ENCODE measurements at places on chromosomes 1 and 21.

- DNase-seq: no peak
These were observed 31.1 kb downstream of the FYB2 start for GRCh38 chr1:56788102-56788501.

DNA sequence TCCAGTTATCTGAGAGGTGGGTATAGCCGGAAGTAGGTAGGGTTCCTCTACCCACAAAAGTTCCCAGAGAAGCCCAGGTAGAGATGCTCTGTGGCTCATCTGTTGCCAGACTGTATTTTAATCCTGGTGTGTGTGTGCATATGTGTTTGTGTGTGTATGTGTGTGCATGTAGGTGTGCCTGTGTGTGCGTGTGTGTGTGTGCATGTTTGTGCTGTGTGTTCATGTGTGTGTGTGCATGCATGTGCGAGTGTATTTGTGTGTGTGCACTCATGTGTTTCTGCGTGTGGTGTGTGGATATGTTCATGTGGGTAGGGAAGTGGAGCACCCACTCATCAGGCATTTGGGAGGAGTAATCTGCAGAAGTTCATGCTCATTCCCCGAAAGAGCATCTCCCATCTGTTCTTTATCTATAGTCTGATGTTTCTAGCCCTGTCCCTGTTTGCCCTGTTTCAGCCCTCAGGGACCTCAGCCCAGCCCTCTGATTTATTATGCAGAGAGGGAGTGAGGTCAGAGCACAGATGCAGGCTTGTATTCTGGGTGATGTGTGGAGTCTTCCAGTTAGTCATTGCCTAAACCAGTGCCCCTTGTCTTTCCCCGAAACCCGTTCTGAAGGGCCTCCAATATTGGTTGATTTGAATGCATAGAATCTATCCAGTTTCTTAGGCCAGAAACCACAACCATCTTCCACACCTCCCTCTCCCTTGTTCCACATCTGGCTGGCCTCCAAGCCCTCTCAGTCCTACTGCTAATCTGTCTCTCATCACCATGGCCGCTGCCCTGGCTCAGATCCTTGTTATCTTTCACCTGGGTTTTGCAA is 69.1 kb downstream of the DISC1 start:
- DNase-seq: no peak

DNA sequence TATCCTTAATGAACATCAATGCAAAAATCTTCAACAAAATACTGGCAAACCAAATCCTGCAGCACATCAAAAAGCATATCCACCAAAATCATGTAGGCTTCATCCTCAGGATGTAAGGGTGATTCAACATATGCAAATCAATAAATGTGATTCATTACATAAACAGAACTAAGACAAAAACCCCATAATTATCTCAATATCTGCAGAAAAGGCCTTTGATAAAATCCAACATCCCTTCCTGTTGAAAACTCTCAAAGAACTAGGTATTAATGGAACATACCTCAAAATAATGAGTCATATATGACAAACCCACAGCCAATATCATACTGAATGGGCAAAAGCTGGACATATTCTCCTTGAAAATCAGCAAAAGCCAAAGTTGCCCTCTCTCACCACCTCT is 54.6 kb upstream of the DEPDC1 start:
- no peak for DNase-seq

DNA sequence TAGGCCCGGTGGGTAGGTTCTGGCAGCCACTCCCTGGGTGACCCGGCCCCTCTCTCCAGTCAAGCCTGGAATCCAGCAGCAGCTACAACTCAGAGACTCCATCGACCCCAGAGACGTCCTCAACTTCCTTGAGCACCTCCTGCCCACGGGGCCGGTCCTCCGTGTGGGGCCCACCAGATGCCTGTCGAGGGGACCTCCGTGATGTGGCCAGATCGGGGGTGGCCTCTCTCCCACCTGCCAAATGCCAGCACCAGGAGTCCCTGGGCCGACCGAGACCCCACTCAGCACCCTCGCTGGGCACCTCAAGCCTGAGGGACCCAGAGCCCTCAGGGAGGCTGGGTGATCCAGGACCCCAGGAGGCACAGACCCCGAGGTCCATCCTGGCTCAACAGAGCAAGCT is 2.7 kb downstream of the MIIP start:
- DNase-seq: no peak

- DNase-seq: no peak
These were observed 50.0 kb downstream of the SH3GLB1 start for GRCh38 chr1:86754265-86754974.

- DNase-seq: no peak
These were observed 13.6 kb upstream of the GPX7 start for GRCh38 chr1:52588535-52588934.

DNA sequence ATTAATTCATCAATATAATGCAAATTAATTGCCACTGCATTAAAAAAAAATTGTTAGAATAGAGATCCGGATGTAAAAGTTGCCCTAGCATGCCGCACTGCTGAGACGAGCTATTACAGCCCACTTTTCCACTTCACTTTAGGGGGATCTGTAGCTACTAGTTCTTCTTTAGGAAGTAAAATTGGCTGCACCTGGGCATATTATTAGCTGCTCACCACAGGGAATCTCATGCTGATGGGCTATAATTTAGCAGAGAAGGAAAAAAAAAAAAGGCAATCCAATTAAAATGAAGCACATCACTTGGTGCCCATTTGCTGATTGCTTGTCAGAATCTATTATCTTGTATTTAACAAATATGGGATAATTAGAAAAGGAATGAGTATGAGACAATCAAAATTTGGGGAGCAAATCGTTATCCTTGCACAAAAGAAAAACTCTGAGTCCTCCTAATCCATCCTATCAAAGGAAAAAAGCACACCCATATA is 233.4 kb downstream of the DSCAM start:
- DNase-seq: no peak

- no peak for DNase-seq
These were observed 4.4 kb downstream of the CDC42 start for GRCh38 chr1:22056936-22057335.

DNA sequence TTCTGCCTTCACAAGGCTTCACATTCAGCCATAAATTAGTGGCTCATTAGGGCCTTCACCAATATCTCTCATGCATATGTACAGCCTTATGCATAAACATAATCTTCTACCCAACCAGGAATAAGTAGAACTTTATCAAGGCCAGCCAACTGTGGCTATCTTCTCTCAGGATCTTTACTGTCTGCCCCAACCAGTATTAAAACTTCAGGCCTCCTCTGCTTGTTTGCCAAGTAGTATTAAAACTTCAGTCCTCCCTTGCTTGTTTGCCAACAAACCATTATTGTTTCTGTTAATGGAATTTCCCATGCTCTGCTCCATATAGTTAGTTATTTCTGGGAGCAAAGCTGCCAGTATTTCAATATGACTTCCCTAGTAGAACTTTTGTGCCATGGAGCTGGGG is 80.1 kb downstream of the SLC5A9 start:
- no peak for DNase-seq

DNA sequence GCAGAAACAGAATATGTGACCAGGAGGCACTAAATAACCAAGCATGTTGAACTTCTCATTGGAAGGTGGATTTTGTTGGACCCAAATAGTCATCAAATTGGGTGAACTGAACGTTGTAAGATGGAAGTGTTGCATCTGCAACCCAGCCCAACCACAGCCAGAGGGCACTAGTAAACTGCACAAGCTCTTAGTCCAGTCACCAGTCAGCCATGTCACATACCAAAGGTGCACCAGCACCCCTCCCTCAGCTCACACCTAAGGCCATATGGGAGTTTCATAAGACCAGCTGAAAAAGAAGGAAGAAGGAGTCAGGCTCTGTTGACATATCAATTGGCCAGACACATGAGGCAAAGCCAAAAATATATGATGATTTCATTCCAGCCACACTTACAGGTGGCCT is 481.7 kb upstream of the NR5A2 start:
- DNase-seq: no peak

GRCh38 chr1:51342591-51343206 is 12.3 kb upstream of the TTC39A start:
- no peak for DNase-seq

GRCh38 chr1:118981436-118981835 is 6.7 kb downstream of the TBX15 start:
- no peak for DNase-seq

DNA sequence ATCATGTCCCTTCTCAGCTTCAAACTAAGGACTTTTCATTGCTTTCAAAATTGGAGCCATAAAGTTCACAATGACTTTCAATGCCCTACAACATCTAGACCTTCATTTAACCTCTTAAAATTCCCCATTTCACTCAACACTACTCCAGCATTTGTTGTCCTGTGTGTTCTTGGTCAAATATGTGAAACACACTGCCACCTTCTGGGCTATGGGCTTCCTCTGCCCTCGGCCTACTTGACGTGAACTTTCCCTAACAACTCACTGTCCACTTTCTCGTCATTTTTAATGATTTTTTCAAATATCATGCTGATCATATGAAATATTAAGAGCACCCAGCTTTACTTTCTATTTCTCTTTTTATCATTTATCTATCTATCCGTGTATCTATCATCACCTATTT is 2018.4 kb downstream of the NCAM2 start:
- DNase-seq: no peak

DNA sequence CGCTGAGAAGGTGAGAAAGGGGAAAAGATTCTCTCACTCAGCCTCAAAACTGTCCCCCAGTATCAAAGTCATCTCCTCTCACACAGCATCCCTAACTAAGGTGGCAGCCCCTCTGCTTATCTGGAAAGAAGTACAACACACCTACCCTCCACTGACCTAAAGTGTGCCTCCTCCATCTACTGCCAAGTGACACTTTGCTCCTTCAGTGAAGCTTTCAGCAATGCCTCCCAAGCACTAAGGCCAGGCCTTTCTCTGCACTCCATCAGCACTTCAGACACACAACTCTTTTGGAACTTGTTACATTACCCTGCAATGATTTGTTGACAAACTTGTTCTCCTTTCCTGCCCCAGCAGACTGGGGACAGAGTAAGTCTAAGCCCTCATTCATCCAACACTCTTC is 1.4 kb downstream of the SH3BP5L start:
- no peak for DNase-seq

DNA sequence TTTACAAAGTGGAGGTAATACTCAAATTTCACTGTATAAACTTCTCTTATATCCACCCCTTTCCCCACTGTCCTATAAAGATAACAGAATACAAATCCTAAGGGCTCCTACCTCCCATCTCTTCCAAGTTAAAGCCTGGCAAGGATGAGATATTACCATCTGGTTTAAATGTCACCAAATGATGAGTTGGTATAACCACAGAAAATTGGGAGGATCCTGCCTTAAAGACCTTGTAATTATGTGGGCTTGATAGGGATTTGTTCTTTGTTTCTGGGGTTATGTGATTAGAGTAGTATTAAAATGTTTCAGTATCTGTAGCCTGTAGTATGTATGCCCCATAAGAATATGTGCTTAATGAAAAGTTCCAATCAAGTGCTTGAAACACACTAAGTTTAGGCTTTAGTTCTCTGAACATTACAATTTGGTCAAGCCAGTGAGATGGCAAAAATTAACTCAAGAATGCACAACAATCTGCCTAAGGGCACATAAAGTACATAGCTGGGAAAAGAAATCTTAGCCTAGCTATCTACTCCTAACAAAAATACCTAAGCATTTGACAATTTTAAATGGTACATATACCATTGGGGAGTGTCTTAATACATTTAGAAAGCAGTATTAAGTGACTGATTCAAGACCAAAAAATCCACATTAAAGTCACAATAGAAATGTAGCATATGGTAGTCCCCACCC is 14.0 kb downstream of the KDM5B start:
- no peak for DNase-seq

- peak; percentile 82 for DNase-seq
These were observed 12.6 kb downstream of the HSF2BP start for GRCh38 chr21:43646550-43647260.

DNA sequence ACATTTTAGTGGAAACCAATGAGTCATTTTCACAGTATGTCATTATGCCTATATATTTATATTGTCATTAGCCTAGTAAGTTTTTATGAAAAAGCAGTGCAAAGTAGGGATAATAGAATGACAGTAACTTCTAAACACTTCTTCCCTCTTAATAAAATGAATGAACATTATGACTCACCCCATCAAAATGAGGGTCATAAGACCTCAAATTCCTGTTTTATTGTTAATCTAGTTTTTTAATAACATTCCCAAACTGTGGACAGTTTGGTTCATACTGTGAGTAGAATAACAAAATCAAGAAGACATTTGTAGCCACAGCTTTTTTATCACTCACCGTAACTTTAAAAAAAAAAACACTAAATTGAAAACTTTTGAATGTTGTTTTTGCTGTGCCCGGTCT is 160.5 kb downstream of the LRRC40 start:
- no peak for DNase-seq

DNA sequence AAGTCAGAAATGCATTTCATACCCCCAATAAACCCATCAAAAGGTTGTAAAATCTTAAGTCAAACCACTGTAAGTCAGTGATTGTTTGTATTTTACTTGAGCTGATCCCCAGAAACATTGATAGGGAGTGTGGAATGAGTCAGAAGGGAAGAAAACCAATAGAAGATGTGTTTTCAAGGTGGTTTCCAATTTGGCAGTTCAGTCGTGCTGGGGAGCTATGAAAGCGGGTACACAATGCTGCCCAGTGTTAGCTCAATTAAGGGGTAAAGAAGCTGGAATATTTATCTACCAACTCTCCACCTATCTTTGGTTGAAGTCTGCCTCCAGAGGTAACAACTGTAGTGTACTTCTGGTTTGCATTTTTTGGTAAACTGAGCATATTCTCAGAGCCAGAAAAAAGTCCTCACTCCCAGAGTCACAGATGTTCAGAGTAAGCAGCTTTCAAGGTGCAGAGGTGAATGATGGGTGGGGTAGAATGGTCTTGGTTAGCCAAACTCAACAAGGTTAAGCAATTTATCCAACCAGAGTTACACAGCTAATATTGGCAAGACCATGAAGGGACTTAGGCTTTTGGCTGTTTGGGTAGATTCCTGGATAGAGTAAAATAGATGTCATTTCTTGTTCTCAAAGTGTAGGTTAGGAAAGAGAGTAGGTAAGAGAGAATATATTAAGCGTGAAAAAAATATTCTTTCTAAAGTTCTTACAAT is 202.9 kb upstream of the ADGRL2 start:
- DNase-seq: no peak

- DNase-seq: no peak
These were observed 40.2 kb upstream of the IFFO2 start for GRCh38 chr1:18996548-18997177.

GRCh38 chr1:9753121-9753531 is 70.6 kb downstream of the CLSTN1 start:
- no peak for DNase-seq

DNA sequence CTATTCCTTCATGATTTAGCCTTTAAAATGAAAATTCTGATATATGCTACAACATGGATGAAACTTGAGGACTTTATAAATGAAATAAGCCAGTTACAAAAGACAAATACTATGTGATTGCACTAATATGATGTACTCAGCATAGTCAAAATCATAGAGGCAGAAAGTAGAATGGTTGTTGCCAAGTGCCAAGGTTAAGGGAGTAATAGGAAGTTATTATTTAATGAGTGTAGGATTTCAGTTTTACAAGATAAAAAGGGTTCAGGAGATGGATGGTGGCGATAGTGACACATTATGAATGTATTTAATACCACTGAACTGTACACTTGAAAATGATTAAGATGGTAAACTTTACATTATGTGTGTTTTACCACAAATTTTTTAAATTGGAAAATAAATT is 73.1 kb upstream of the FMN2 start:
- DNase-seq: no peak
